ENCODE measurements at places on chromosomes 5 and 9. TPM values are rescaled to one million over a fixed set of nuclear protein-coding genes. Genes with fewer than 3 reads are reported as not detected.

Gene PCDHB14
- 5.3 TPM for total RNA-seq

Gene EIF4E1B
- not detected for total RNA-seq

Gene UGCG
- total RNA-seq: 69.0 TPM

Gene DCTN3
- 67.6 TPM for total RNA-seq

Gene NELFB
- 38.9 TPM for total RNA-seq

Gene CAPSL
- total RNA-seq: not detected

Gene VDAC1
- total RNA-seq: 69.5 TPM

Gene SEC61B
- total RNA-seq: 86.3 TPM

Gene TTC16
- total RNA-seq: 0.13 TPM

Gene STK32A
- total RNA-seq: 29.1 TPM

Gene PCDHB4
- total RNA-seq: 12.2 TPM

Gene PCDHGC4
- total RNA-seq: 4.5 TPM

Gene NUTM2F
- not detected for total RNA-seq

Gene OSMR
- total RNA-seq: 103 TPM

Gene SPINK7
- total RNA-seq: not detected

Gene SLC25A2
- total RNA-seq: 1.4 TPM

Gene IL9
- total RNA-seq: not detected

Gene CEL
- total RNA-seq: 2.7 TPM

Gene CRHBP
- 1.4 TPM for total RNA-seq

Gene IQGAP2
- 57.5 TPM for total RNA-seq

Gene GNE
- 26.0 TPM for total RNA-seq
